ENCODE measurements at places on chromosomes 2 and 18.
A peak's percentile ranks its signal among the peaks of the same experiment; 100 is the strongest.

DNA sequence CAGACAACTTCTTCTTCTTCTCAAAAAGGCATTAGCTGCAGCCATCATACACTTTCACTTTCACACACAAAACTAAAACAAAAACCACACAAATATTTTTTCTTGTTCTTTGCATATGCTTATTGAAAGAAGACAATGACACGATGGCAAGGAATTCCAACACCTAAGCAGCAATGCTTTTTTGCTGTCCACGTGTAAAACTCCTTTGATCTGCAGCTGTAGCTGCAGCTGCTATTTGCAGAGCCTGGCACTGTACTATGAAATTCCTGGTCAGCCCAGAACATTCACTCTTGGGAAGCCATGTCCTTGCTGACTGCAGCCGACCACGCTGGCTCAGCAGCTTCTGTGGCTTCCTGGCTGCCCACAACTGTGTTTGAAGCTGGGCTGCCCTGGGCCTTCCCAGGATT, 316.2 kb downstream of the CDH2 start:
- no peak for DNase-seq

DNA sequence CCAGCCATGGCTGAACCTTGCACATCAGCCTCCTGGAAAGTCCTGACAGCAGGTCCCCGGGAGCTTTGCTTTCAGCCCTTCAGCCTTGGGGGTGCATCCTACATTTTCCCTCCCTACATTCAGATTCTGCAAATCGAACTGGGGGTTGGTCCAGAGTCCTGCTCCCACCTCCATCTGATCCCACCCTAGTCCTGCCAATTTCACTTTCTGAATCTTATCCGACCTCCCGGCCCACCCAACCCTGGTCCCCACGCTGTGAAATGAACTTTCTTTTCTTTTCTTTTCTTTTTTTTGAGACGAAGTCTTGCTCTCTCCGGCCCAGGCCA, 47.8 kb upstream of the ODC1 start:
- no peak for DNase-seq

DNA sequence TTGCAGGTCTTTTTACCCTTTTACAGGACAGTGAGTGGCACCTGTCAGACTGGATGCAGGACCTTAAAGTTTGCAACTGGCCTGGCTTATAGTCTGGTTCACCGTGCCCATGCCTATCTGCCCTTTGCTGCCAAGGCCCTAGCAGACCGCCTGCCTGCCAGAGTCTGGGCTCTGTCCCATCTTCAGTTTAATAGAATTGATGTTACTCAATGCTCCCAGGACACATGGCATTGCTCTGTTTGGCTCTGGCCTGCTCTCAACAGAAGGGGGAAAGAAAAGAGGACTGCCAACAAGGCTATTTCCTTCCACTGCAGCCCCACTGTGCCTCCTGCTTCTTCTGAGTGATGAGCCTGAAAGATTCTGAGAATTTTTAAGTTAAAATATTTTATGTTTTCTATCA, 25.6 kb upstream of the TMEM178A start:
- DNase-seq, result no peak

DNA sequence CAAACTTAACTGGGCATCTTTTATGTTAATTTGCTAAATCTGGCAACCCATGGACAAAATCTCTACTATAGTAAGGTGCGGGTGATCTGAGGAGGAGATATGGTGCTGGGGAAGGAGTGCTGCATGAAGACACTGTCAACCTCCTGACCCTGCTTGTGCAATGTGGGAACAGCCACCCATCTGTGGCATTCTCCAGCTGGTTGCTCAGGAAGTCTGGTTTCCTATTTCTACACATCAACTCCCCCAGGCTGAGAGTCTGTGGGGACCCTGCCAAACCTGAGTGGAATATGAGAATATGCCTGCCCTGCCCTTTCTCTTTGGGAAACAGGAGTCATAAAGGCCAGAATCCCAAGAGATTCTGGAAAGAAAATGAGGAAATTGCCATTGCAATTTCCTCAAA, 60.1 kb upstream of the PAX3 start:
- DNase-seq, result no peak

DNA sequence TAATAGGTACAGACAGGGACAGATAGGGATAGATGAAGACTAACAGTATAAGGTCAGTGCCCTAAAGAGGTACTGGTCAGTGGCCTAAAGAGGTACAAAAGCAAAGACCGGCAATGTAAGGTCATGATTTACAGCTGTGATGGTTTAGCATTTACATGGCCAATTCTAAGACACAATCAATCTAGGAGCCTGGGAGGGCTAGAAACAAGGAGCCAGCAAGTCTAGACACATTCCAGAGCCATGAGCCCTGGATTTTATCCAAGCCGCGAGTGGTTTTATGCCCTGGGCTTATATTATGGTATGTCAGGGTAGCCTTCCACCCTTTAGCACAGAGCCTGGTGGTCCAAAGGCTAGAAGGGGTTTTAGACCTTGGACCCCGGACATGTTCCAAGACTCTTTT, 124.2 kb downstream of the CBLN2 start:
- DNase-seq, result no peak

GRCh38 chr2:16604236-16604635, 61.4 kb downstream of the CYRIA start:
- no peak for DNase-seq

DNA sequence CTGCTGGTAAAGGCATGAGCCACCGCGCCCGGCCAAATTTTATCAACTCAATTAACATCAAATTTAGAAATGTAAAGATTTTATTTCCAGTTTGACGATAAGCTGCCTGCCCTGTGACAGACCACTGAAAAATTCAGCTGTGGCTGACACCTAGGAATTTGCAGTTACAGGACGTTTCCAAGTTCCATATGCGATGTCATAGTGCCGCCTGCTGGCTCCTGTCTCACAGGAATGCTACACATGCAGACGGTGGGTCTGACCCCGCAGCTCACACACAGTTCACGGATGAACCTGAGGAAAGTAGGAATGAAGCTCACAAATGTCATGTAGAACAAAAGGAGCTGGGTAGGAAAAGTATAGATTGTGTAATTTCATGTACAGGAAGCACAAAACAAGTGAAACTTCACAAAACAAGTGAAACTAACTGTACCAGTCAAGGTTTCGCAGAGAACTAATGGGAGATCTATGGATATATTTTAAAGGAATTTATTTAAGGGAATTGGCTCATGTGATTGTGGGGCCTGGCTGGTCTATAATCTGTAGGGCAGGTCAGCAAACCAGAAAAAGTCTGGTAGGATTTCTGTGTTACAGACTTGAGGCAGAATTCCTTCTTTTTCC, 13.2 kb upstream of the SEH1L start:
- peak; percentile 78 for DNase-seq

DNA sequence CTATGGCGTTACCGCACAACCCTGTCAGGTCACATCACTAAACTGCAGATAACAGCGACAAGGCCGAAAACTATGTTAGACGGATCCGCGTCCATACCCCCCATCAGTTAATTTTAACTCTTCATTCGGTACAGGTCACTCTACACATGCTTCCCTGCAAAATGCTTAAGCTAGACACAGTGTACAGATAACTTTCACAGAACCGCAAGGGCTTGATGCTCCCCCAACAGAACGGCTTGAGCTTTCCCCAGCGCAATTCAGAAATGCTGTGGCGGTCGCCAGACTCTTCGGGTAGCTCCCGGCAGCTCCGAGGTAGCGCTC, 283 bp upstream of the RBBP8 start:
- no peak for DNase-seq

GRCh38 chr2:120622886-120623753, 112.5 kb upstream of the GLI2 start:
- DNase-seq, result no peak

GRCh38 chr2:47676261-47676926, 106.6 kb upstream of the MSH6 start:
- DNase-seq, result no peak

GRCh38 chr2:208265371-208265800, 669 bp upstream of the PIKFYVE start:
- DNase-seq, result peak; percentile 12

GRCh38 chr2:23452372-23452771, 67.4 kb downstream of the KLHL29 start:
- DNase-seq, result no peak

DNA sequence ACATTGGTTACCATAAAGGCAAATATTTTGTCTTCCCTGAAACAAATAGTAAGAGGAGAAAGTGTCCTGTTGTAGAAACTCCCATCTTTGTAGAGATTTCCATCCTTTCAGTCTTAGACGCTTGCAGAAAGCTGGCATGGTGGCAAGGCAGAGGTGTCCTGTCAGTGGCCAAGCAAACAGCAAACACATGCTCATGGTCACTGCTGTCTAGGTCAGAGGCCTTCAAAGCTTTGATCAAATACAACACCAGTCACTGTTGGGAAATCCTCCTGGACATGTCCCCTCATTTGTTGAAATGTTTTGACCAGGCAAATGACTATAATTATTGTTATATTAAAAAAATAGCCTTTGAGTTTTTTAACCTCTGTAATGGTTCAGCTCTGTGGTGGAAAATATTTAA, 55.1 kb downstream of the LTBP1 start:
- no peak for DNase-seq

DNA sequence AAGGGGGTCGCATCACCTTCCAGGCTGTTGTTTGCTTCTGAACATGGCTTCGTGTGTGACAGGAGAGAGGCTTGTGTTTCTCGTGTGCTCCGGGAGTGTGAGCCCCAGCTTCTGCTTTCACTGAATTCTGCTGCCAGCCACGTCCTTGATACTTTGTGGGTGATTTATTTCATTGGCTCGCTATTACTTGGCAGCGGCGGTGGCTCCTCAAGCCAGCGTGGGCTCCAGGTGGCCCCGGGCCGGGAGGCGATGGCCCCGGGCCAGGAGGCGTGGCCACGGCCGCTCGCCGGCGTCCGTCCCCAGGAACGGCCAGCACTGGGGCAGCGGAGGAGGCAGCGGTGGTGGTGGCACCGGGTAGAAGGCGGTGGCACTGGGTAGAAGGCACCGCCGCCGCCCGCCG, 63.1 kb downstream of the NAPG start:
- no peak for DNase-seq

DNA sequence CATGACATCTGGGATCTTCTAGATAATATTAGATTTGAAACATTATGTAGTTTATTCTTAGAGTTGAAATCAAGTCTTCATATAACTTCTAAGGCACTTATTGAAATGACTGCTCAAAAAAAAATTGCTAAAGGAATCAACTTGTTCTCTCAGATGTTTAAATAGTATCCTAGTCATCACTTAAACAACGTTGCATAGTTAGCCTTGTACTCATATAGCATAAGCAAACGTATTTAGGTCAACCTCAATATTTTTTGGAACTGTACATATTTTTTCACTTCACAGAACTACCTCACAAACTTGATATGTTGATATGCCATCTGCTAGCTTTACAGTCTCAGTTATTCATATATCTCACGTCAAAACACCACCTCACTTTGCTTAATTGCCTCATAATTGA, 47.1 kb upstream of the CREB1 start:
- no peak for DNase-seq

GRCh38 chr2:205934443-205934842, 151.5 kb downstream of the INO80D start:
- DNase-seq, result no peak

DNA sequence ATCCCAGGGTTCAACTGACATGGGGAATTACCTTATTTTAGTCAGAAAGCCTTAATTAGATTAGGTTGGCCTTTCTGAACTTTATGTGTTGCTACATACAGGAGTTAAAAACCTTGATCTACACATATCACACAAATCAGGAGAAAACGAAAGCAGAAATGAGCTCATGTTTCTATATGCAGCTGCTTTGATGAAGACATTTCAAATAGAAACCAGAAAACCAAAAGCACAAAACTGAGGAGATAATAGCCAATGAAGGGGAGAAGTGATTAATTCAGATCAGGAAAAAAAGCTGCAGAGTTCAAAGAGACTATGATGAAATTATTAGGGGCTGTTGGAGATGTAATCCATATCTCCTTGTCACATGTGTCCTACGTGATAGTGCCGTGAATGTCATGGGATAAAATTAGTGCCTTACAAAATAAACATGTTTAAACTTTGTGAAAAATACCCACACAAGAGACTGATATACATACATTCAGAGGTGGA, 255.0 kb downstream of the CAMKMT start:
- no peak for DNase-seq

- DNase-seq, result no peak
Observed at GRCh38 chr2:110958346-110959119, 162.2 kb upstream of the BCL2L11 start.

DNA sequence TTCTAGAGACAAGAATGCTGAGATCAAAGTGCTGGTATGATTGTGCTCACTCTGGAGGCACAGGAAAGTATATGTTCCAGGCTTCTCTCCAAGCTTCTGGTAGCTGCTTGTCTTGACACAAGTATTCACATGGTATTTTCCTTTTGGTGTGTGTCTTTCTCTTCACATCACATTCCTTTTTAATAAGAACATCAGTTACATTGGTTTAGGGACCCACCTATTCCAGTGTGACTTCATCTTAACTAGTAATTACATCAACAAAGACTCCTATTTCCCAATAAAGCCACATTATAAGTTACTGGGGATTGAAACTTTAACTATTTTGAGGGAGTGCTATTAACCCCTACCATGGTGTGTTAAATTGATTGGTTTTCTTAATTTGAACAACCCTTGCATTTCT, 119.1 kb downstream of the FSIP2 start:
- DNase-seq, result no peak

DNA sequence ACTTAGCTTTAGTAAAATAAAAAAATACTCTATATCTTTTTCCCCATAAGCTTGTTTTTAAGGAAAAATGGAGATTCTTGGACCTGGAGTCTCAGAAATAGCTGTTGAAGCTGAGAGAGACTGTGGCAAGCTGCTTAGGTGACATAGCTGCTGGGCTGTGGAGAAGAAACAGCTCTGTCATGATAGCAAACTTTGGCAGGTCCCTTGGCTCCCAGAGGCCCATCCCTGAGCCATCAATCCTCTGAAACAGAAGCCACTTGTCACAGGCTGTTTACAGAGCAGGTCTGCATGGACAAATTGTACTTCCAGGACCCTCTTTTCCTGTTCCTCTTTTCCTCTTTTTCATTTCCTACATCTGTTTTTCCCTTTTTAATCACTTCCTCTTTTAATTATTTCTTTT, 1370.1 kb upstream of the CRIM1 start:
- no peak for DNase-seq

DNA sequence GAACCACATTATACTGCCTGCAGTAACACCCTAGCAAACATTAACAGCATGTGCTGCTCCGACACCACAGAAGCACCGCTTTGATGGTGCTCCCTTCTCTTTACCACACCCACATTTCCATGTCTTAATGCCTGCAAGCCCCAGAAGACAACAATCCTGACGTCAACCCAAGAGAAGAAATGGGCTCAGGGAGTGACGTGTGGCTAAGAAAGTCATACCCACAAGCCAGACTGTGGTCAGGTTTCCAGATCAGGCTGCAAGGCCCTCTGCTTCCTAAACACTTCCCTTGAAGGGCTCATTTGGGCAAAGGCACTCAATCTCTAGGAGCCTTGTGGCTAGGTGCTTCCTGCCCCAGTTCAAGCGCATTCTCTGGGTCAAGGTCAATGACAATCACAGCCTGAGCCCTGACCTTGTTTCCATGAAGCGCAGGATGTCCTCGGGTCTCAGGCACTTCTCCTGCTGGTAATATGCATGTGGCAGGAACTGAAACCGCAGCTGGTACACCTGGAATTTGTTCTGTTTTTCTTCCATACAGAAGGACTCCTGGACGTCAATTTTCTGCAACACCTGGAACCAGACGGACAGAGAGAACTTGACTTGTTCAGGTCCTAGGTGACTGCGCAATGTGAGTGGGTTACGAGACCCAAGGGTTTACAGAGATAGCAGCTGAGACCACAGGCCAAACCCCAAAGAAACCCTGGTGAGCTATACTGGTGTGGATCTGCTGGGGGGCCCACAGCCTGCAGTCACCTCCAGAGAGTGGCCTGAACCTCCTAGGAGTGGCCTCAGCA, 67.2 kb downstream of the POLR1A start:
- DNase-seq, result peak; percentile 85

All from stimulated activated effector memory CD8-positive, alpha-beta T cell treated with anti-CD3 and anti-CD28 coated beads, Interleukin-12 subunit alpha, Interleukin-12 subunit beta, amount 100 ng/mL, for 72 hours (primary cell).